ENCODE measurements at places on chromosomes 12 and 14.

DNA sequence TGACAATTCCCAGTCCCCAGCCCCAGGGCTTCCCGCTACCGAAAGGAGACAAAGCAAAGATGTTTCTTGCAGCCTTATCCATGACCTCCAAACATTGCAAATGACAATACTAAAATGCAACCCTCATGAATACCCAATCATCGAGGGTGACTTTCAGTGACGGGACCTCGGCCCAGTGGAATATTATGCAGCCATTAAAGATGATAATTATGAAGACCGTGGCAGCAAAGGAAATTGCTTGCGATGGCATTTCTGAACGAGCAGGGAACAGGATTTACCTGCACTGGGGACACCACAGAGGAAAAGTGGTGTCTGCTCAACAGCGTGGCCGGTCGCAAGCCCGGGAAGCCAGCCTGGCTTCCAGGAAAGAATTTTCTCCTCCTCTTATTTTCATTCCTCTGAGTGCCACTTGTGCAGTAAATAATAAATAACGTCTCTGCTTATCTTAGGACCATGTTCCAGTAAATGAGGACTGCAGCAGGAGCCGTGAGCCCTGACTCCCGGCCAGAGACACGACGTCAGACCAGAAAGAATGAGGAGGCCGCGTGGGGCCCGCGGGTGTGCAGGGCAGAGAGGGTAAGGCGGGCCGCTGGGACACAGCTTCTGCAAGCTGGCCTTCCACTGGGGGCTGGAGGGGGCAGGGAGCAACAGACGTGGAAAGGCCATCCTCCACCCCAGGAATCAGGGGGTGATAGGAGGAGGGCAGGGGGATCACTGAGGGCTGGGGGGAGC is 6.6 kb downstream of the C14orf180 start:
- DNase-seq = no peak

GRCh38 chr14:103395244-103395643 is 10.0 kb downstream of the MARK3 start:
- DNase-seq = no peak

- no peak for DNase-seq
Observed at GRCh38 chr12:76952995-76953394, 74.2 kb upstream of the CSRP2 start.

GRCh38 chr12:119989361-119989730 is 310 bp downstream of the BICDL1 start:
- DNase-seq = no peak

All from activated T-cell treated with anti-CD3 and anti-CD28 coated beads, Interleukin-2, amount 50 U/mL, for 48 hours (primary cell).